ENCODE measurements at places on chromosomes 2 and 18. TPM values are rescaled to one million over a fixed set of nuclear protein-coding genes. Genes with fewer than 3 reads are reported as not detected.

GRCh38 chr18:46035696-46036680 lies 36.1 kb downstream of the PSTPIP2 start:
- no peak overlapping the region for H3K27ac ChIP-seq
- H3K36me3 ChIP-seq, result no peaks in the 10 kb centered on the region
- H3K4me3 ChIP-seq, result no peak overlapping the region
- no peak for DNase-seq

DNA sequence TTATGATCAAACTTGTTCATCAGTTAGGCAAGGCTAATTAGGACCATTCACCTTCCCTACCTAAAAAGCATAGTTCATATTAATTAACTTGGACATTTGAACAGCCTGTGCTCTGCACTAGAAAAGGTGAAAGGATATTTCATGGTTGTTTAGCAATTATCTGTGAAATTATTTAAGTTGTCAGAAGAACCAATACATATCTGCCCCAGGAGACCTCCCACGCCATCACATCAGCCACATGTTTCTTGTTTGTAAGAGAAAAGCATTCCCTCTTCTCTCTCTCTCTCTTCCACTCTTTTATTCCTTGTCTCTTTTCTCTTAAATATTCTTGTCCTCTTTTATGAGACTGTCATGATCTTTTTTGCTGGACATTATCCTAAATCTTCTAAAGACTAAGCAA lies 282.0 kb upstream of the RND3 start:
- DNase-seq, result no peak
- no peak overlapping the region for H3K27ac ChIP-seq
- no peaks in the 10 kb centered on the region for H3K4me1 ChIP-seq
- no peaks in the 10 kb centered on the region for H3K36me3 ChIP-seq
- no peak overlapping the region for H3K4me3 ChIP-seq
- H3K27me3 ChIP-seq, result no peaks in the 10 kb centered on the region

DNA sequence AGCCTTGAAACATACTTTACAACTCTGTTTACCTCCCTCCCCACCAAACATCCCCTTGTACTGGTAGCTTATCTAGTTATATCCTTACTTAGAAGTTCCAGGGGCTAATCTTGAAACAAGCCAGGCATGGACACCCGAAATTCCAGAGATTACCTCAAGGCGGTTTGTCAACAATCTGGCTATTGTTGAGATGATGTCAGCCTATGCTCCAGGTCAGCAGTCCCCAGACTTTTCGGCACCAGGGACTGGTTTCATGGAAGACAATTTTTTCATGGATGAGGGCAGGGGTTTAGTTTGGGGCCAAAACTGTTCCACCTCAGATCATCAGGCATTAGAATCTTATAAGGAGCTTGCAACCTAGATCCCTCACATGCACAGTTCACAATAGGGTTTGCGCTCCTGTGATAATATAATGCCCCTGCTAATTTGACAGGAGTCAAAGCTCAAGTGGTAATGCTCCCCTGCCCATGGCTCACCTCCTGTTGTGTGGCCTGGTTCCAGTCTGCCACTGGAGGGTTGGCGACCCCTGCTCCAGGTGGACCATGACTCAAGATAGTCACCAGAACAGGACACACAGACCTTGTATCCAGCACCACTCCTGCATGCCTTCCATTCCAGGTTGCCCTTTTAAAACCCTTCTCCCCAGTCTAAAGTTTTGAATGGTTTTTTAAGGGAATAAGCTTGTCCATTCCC lies 171.2 kb downstream of the SPAG16 start:
- no peaks in the 10 kb centered on the region for H3K4me1 ChIP-seq
- no peak overlapping the region for H3K4me3 ChIP-seq
- no peak overlapping the region for H3K27ac ChIP-seq
- no peak for DNase-seq
- no peaks in the 10 kb centered on the region for H3K36me3 ChIP-seq
- H3K27me3 ChIP-seq, result no peaks in the 10 kb centered on the region

- no peaks in the 10 kb centered on the region for H3K27me3 ChIP-seq
- H3K36me3 ChIP-seq, result no peaks in the 10 kb centered on the region
- H3K27ac ChIP-seq, result no peak overlapping the region
- H3K4me1 ChIP-seq, result no peaks in the 10 kb centered on the region
- DNase-seq, result no peak
Measured at GRCh38 chr18:46019936-46020335, 52.1 kb downstream of the PSTPIP2 start.

GRCh38 chr18:76405681-76406356 lies 89.2 kb downstream of the ZNF516 start:
- no peaks in the 10 kb centered on the region for H3K27me3 ChIP-seq
- H3K4me1 ChIP-seq, result no peaks in the 10 kb centered on the region
- no peaks in the 10 kb centered on the region for H3K36me3 ChIP-seq
- peak; percentile 87 for DNase-seq

- H3K4me3 ChIP-seq, result no peak overlapping the region
- H3K27me3 ChIP-seq, result no peaks in the 10 kb centered on the region
- DNase-seq, result no peak
Measured at GRCh38 chr2:109438773-109439389, 174.9 kb downstream of the SEPTIN10 start.

- no peaks in the 10 kb centered on the region for H3K4me1 ChIP-seq
- no peak overlapping the region for H3K27ac ChIP-seq
- H3K4me3 ChIP-seq, result no peak overlapping the region
- no peaks in the 10 kb centered on the region for H3K27me3 ChIP-seq
Measured at GRCh38 chr2:45882707-45883602, 231.5 kb downstream of the PRKCE start.

- H3K27ac ChIP-seq, result no peak within 1 kb of the TSS
- no peaks in the 10 kb centered on the region for H3K4me1 ChIP-seq
- no peaks in the 10 kb centered on the region for H3K36me3 ChIP-seq
- peak within 1 kb of the TSS; percentile 57 for H3K4me3 ChIP-seq
- DNase-seq, result peak; percentile 86
Measured at GRCh38 chr2:219041252-219041651, at the start of gene CFAP65. TSS of gene CFAP65 (minus strand) at chr2:219041516. CDS start at chr2:219039048, 2,468 bp downstream.

- DNase-seq, result no peak
- no peaks in the 10 kb centered on the region for H3K36me3 ChIP-seq
- H3K4me1 ChIP-seq, result no peaks in the 10 kb centered on the region
Measured at GRCh38 chr2:21945658-21946057, 821.9 kb downstream of the TDRD15 start.

DNA sequence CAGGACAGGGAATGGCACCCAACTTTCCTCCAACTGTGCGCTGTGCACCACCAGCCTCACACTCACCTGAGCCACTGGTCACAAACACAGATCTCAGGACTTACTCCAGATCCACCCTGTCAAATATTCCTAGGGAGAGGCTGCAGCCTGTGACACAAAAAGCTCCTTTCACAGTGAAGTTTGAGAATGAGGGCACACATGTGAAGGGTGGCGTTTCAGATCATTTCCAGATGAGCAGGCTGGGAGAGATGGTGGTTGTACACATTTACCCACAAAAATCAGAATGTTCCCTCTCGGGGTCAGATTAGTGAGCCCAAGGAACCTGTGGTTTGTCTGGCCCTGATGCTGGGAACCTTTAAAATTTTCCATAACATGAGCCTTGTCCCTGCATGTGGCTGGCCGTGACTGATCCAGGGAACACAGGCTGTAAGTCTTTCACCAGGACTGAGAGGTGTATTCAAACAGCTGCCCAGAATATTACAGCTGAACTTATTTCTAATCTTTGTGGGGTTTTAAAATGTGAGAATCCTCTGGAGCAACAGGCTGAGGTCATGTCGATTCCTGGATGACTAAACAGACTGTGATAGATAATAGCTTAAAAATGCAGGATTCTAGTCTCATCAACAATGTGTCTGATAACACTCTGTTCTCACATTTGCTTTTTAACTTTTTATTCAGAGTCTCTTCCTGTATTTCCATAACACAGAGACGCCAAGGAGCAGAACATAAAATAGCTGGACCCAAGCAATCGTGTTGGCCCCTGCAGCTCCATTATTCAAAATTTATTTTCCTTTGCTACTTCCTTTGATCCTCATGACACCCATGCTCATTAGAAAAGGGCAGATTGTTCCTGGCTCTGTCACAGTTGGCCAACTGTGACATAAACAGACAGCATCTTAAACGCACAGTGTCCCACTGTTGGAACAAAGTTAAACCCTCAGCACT lies 35.5 kb downstream of the IL1R2 start:
- no peaks in the 10 kb centered on the region for H3K4me1 ChIP-seq
- H3K27ac ChIP-seq, result no peak overlapping the region
- H3K36me3 ChIP-seq, result no peaks in the 10 kb centered on the region
- H3K27me3 ChIP-seq, result no peaks in the 10 kb centered on the region
- DNase-seq, result no peak

GRCh38 chr2:221981912-221982470 lies 316.8 kb downstream of the PAX3 start:
- no peak overlapping the region for H3K4me3 ChIP-seq
- no peak for DNase-seq
- peaks cover 3% of the 10 kb centered on the region for H3K4me1 ChIP-seq
- no peaks in the 10 kb centered on the region for H3K27me3 ChIP-seq
- no peaks in the 10 kb centered on the region for H3K36me3 ChIP-seq

The KCNG2 gene
- total RNA-seq, result 0.19 TPM

The CYP26B1 gene
- 0.36 TPM for total RNA-seq

The FOXD4L1 gene
- not detected for total RNA-seq

The DQX1 gene
- 0.76 TPM for total RNA-seq

The SCYGR4 gene
- not detected for total RNA-seq

Measured in H1 (cell line).